Stimulated activated CD4-positive, alpha-beta T cell treated with anti-CD3 and anti-CD28 coated beads, Interleukin-1b, Interleukin-23, amount 100 ng/mL, for 1 hour (primary cell): ENCODE measurements at places on chromosomes 3 and 15.
A peak's percentile ranks its signal among the peaks of the same experiment; 100 is the strongest.

- DNase-seq: no peak
Measured at GRCh38 chr15:75760704-75761435, 48.2 kb upstream of the CSPG4 start.

GRCh38 chr3:197942956-197943556, 6.9 kb upstream of the RPL35A start:
- no peak for DNase-seq

GRCh38 chr3:112407888-112408702, 75.1 kb downstream of the CD200 start:
- no peak for DNase-seq

- DNase-seq: no peak
Measured at GRCh38 chr15:46277451-46277850, 642.6 kb downstream of the SQOR start.

DNA sequence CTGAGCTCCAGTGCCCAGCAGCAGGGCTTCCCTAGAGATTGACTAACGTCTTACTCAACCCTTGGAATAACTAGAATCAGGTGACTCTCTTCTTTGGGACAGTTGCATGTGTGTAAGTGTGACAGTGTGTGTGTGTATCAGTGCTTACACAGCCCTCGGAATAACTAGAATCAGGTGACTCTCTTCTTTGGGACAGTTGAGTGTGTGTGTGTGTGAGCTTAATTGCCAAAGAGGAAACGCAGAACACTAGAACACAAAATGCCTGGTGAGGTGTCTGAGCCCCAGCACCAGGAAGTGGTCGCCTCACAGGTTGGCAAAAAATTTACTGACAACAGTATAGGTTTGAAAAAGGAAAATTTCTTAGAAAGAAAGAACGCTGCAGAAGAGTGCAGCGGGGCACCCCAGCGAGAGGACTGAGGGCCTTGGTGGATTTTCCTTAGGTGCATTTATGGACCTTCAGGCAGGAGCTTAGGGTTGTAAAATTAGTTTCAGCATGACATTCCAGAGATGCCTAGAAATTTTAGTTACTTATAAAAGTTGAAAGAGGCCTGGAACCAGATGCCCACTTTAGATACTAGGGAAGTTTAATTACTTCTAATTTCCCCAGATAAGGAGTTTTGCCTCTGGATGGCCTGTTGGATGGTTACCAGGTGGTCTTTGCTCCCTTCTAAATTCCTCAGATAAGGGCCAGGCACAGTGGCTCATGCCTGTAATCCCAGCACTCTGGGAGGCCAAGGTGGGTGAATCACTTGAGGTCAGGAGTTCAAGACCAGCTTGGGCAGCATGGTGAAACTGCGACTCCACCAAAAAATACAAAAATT, 3.7 kb upstream of the WDR82 start:
- DNase-seq: no peak

DNA sequence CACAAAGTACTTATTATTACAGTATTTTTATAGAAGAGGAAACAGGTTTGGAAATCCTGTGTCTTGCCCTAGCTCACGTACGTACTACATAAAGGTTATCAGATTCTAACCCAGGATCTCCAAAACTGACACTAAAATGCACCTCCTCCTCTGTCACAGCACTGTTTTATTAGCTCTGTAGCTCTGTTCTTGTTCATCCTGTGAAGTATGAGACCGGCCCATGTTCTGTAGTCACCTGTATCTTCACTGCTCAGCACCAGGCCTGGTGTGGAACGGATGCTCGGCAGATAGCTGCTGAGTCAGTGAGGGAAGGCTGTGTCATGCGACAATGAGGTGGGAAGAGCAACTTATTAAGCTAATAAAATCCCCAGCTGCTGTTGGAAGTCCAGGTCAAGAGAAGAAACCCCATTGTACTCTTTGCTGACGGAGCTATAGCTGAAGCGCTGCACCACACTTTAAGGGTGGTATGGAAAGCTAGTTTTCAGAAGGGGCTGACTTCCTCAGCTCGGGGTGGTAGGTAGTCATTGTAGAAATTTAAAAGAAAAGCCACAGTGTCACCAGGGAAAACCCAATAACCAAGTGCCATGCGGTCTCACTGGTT, 22.8 kb downstream of the BCL2A1 start:
- no peak for DNase-seq

- no peak for DNase-seq
Measured at GRCh38 chr3:146382386-146382785, 87.0 kb downstream of the PLSCR2 start.

DNA sequence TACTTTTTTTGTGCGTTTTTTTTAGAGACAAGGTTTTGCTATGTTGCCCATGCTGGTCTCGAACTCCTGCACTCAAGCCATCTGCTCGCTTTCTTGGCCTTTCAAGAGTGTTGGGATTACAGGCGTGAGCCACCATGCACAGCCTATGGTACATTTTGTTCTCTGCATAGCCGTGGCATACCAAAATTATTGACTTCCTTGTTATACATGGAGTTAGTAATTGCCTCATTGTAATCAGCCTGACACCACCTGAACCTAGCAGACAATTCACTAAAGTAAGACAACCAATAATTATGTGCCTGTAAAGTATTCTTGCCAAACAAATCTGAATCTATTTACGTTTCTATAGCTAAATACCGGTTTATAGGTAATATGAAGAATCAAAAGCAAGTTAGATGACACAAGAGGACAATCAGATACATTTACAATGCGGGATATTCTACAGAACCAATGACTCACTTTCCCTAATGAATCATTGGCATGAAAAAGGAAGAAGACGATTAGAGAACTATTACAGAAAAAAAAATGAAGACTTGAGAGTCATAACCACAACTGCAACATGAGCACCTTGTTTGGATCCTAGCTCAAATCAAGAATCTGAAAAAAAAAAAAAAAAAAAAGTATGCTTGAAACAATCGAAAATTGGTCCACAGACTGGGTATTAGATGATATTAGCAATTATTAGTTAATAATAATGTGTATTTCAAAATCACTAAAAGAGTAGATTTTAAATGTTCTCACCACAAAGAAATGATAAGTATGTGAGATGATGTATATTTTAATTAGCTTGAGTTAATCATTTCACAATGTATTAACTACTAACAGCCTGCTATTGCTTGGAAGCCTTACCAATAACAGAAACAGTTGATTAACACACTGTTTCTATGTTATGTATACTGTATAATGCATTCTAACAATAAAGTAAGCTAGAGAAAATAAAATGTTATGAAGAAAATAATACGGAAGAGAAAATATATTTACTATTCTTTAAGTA, 7.1 kb downstream of the GUCA1C start:
- no peak for DNase-seq

GRCh38 chr3:170470063-170471016, 51.7 kb downstream of the CLDN11 start:
- no peak for DNase-seq

GRCh38 chr3:157452097-157452496, 15.4 kb downstream of the PTX3 start:
- DNase-seq: no peak

GRCh38 chr15:63913336-63913735, 79.6 kb upstream of the HERC1 start:
- DNase-seq: no peak

DNA sequence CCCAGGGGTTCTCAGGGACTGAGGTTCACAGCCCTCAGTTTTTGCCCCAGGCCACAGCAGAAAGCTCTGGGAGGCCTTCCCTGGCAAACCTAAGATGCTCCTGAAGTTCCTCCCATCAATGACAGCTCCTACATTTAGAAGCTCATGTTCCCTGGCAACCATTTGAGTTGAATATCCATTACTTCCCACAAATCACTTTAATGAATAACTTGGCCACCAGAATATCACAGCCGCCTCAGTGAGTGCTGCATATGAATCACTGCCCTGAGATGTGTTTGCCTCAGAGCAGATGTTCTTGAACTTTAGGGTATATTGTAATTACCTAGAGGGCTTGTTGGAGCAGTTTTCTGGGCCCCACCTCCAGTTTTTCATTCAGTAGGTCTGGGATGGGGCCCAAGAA, 27.4 kb downstream of the SLCO2A1 start:
- no peak for DNase-seq

- DNase-seq: no peak
Measured at GRCh38 chr15:94610069-94610468, 378.7 kb downstream of the MCTP2 start.

DNA sequence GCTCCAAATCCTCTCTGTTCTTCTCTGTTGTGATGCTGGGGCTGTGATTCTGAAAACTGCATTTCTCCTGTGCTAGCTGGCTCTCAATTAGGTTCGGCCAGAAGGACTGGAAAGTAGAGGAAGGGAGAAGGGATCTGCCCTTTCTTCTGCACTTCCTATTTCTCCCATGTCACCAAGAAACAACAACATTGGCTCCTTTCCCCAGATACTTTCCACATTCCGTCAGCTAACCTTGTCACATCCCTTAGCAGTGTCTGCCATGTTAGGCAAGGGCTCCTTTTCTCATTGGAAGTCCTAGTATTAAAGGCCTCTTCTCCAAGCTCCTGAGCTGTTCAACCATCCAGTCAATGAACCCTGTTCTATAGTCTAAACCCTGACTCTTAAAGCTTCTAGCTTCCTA, 171.1 kb downstream of the ZNF621 start:
- DNase-seq: no peak

- no peak for DNase-seq
Measured at GRCh38 chr3:39064646-39065045, 12.8 kb downstream of the WDR48 start.

GRCh38 chr3:44235604-44236484, 5.8 kb upstream of the TOPAZ1 start:
- peak; percentile 13 for DNase-seq

DNA sequence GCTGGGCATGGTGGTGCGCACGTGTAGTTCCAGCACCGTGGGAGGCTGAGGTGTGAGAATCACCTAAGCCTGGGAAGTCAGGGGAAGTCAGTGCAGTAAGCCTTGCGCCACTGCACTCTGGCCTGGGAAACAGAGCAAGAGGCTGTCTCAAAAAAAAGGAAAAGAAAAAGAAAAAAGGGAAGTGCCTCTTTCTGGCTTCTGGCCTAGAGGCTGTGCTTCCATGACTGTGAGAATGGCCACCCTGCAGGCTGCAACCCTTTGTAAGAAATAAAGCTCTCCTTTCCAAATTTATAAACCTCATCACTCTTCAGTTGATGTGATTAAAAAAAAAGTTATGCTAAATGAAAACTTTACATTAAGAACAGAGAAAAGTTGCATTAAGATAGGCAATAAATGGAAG, 774.3 kb downstream of the TUSC7 start:
- no peak for DNase-seq

GRCh38 chr15:70426096-70426821, 328.5 kb upstream of the TLE3 start:
- no peak for DNase-seq

DNA sequence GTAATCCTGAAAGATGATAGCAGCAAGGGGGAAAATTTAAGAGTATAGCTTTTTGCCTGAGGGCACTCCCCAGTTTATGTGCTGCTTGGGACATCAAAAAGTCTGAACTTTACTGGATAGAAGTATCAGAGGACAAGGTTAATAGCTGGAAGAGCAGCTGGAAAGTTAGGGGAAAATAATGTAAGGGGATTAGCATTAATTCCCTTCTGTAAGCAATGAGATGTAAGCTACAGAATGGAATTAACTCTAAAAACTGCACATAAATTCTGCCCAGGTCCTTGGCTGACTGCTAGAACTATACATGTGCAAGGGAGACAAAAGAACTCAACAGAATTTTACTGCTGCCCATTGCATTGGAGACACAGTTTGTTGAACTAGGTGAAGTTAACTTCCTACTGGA, 55.6 kb downstream of the ATP11B start:
- no peak for DNase-seq

DNA sequence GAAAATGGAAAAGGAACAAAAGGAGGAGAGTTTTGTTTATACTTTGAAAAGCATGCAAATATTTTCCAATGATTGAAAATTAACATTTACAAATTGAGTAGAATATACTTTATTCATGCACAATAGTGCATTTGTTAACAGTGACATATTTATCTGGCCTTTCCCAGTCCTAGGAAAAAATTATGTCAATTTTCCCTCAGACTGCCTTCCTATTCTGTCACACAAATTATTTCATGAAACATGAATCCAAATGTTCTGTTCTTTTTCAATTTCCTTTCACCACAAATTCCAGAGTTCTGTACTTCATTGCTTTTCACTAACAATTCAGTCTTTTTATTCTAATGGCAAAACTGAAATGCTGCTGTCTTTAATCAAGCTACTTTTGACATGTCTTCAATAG, 945.1 kb downstream of the ROBO1 start:
- DNase-seq: no peak

DNA sequence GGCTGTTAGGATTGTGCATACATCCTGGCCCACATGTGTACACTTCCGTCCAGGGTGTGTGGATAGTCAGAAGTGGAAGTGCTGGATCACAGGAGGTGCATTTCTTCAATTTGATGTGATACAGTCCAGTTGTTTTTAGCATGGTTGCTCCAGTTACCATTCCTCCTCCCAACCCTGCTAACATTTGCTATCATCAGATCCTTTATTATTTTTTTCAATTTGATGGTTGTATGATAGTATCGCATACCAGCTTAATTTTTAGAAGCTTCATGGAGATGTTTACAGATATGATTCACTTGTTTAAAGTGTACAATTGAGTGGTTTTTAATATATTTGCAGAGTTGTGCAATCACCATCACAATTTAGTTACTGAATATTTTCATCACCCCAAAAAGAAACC, 202.7 kb downstream of the ITPR1 start:
- no peak for DNase-seq

- no peak for DNase-seq
Measured at GRCh38 chr3:178802993-178803693, 266.9 kb downstream of the KCNMB2 start.

- no peak for DNase-seq
Measured at GRCh38 chr3:56758539-56758981, 43.2 kb downstream of the ARHGEF3 start.

GRCh38 chr3:110925798-110926197, 145.8 kb upstream of the NECTIN3 start:
- DNase-seq: no peak

GRCh38 chr3:8996681-8997121, 33.4 kb upstream of the RAD18 start:
- no peak for DNase-seq

DNA sequence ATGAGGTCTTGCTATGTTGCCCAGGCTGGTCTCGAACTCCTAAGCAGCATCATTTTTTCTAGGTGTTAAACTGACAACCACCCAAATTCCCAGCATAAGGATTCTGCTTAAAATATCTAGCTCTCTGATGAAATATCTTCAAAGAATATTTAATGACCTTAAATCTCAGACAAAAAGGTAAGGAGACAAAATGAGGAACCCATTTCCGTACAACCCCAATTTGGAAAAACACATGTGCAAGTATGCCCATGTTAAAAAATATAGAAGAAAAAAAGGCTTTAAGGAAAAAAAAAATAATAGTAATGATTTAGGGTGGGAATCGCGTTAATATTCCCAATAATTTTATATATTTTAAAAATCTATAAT, 1.4 kb upstream of the SACM1L start:
- no peak for DNase-seq

GRCh38 chr3:140091143-140091542, 156.2 kb downstream of the CLSTN2 start:
- DNase-seq: no peak

GRCh38 chr3:134035836-134036235, 6.1 kb upstream of the SLCO2A1 start:
- no peak for DNase-seq
